Activated T-cell treated with anti-CD3 and anti-CD28 coated beads, Interleukin-2, amount 50 U/mL, for 72 hours (primary cell): ENCODE measurements at places on chromosomes 4 and X.

GRCh38 chrX:84189125-84189524 lies 1.1 kb upstream of the RPS6KA6 start:
- DNase-seq = no peak

DNA sequence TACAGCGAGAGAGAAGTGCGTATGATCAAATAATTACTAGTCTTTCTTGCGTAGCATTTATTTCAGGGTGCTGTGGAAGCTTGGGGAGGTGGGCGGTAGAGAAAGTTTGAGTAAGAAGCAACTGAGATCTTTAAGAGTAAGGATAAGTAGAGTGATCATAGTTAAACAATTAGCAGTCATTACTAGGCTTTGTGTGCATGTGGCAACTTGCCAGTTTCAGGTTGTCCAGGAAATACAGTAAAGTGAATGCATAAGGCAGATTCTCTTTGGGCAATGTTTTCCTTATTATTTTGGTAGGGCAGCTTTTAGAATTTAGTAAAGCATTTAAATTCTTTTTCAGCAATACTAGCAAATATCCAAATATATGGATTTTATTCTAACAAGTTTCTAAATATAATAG lies 57.0 kb downstream of the HPGDS start:
- DNase-seq = no peak

- peak; percentile 28 for DNase-seq
Observed at GRCh38 chrX:427812-428725, 41.4 kb upstream of the PPP2R3B start.

- DNase-seq = no peak
Observed at GRCh38 chr4:102362922-102363432, 17.7 kb upstream of the SLC39A8 start.

DNA sequence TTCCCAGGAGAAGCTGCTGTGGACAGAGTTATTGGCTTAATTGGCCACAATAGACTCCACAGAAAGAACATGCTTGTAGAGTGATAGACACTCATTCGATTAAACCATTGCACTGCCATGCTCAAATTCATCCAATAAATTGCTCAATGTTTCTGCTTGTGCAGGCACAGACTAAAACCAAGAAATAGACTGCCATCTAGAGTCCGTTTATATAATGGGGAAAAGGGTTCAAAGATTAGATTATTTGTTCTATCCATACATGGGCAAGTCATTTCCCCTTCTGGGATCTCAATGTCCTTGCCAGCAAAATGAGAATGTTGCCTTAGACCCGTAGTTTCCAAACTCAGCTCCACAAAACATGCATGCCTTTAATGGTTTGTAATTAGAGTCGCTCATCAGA lies 8.7 kb downstream of the SMIM10 start:
- no peak for DNase-seq
